ENCODE measurements at places on chromosomes 7 and 10.

DNA sequence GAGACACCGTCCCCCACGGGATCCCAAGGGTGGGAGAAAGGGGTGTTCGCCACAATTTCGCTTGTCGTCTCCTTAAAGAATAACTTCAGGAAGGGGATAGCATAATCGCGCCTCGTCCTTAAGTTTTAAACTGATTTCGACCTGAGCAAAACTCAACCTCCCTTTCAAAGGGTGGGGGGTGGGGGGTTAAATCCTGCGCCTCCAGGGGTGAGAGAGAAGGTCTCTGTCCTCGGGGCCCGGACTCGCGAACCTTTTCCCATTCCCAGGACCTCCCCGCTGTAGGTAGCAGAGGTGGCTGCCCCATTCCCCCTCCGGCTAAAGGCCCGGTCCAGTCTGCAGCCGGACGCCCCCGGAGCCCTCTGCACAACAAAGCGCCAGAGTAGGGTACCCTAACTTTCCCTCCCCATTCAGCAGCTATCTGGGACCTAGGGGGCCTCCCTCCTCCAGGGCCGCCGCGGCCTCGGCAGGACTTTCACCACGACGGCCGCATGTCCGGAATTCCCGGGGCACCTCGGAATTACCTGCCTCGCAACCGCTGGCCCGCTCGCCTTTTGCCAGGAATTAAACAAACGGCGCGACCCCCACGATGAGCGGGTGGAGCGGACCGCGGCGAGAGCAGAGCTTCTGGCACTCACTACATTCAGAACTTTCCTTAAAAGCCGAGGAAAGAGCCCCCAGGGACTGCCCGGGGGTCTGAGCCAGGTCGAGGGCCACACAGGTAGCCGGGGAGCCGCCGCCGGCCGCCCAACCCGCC lies 1.7 kb downstream of the CDK6 start:
- DNase-seq: no peak

DNA sequence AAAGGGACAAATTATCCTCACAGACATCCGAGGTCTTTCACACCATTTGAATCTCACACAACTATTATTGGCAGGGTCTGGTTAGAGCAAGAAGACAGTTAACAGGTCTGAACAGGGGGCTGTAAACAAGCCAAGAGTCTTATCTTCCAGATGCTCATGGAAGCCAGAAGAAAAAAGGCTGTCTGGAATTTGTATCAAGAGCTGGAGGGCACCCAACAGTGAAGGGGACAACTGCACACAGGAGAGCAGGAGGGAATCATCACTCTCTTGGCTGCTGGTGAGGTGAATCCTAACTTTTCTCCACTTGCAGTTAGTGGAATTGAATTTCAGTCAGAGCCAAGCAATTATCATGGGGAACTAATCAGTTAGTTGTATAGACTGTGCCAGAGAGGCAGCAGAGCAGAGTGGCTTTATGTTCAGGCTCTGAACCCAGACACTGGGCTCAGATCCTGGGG lies 880.2 kb upstream of the AUTS2 start:
- no peak for DNase-seq

- DNase-seq: no peak
These were observed 109.9 kb downstream of the SLC25A13 start for GRCh38 chr7:96211954-96212353.

DNA sequence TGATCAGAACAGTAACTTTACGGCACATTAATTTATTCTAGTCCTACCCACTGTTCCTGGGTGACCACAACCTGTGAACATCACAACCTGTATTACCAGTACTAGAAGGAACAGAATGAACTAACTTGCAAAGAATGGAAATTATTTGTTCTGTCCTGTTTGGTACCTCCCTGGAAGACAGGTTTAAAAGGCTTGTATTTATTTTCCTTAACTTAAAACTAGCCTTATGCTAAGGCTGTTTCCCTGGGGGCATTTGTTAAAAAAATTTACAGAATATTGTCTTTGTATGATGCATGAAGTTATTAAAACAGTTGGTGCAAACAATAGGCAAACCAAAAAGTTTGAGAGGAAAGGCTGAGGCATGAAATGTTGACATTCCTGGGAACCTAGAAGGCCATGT lies 132.7 kb downstream of the DNAJC1 start:
- DNase-seq: no peak

DNA sequence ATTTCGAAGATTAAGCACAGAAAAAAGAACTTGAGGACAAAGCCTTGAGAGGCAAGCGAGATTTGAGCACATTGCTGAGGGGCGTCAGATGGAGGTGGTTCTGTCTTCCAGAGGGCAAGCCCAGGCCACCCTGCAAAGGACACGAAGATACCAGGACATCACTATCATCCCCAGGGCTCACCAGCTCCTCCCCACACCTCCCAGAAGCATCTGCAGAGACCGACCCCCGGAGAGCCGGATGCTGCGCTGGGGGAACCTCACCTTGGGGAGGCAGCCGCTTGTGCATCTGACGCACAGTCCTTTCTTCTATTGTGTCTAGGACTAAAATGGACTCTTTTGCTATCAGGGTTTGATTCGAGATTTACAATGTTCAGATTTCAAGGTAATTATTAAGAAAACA lies 259.7 kb downstream of the DNAJB6 start:
- no peak for DNase-seq

DNA sequence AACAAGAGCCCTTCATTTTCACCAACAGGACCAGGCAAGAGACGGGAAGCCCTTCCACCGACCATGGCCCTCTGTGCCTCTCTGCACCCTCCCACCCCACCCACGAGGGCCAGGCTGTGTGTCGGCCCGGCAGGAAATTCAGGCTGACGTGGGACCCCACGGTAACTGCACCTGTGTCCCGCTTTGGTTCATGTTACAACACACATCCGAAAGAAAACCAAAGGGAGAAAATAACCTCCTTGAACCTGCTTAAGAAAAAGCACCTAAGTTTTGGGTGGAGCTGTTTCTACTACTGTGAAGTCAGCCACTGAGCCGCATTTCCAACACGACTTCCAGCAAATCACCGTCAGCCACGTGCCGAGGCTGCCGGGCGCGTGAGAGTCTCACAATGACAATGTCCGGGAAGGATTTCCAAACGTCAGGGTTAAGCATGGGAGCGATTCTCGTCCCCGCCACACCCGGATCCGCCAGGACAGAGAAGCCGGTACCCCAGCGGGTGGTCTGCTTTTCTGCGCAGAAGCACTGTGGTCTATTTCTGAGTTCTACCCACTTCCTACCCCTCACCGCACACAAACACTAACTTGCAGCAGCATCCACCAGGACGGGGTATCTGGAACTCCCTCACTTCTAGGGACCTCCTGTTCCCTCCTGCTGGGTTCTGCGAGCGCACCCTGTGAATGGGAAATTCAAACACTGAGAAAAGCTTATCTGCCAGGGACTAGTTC lies 36.6 kb downstream of the AMZ1 start:
- no peak for DNase-seq

DNA sequence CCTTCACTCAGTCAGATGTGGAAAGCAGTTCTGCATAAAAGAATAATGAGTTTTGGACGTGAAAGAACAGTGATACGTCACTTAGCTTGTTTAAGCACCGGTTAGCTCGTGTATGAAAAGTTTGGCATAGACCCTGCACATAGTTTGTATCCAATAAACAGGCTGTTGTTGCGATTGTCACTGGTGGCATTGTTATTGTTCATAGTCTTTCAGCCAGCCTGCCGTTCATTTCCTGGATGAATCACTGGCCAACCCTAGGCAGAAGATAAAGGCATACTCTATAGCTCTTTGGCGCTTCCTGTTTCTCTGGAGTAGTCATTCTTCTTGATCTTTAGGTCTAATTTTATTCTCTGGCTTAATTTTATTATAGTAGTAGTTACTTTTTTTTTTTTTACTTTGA lies 57.8 kb upstream of the ANKRD30A start:
- DNase-seq: no peak

DNA sequence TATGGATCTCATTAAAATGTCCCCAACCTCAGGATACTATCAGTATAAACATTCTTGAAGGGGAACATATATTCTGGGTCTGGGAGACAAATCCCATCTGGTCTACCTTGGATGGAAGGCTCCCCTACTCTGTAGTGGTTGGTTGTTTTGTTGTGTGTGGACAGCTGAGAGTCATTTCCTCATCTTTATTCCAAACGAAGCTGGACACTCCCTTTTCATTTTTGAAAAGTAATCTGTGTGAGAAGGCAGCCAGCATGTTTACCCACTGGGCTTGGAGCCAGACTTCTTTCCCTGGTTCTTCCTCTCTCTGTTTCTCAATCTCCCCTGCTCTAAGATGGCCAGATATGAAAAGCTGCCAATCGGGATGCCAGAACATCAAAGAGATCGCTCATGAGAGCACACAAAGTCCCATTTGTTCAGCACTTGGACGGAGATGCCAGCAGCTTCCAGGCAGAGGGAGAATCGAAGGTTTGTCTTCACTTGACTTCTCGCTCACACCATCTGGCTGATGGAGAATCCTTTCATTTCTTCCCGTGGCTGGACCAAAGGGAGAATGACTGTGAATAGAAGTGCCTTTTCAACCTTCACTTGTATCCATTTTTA lies 108.1 kb upstream of the AGR3 start:
- no peak for DNase-seq

DNA sequence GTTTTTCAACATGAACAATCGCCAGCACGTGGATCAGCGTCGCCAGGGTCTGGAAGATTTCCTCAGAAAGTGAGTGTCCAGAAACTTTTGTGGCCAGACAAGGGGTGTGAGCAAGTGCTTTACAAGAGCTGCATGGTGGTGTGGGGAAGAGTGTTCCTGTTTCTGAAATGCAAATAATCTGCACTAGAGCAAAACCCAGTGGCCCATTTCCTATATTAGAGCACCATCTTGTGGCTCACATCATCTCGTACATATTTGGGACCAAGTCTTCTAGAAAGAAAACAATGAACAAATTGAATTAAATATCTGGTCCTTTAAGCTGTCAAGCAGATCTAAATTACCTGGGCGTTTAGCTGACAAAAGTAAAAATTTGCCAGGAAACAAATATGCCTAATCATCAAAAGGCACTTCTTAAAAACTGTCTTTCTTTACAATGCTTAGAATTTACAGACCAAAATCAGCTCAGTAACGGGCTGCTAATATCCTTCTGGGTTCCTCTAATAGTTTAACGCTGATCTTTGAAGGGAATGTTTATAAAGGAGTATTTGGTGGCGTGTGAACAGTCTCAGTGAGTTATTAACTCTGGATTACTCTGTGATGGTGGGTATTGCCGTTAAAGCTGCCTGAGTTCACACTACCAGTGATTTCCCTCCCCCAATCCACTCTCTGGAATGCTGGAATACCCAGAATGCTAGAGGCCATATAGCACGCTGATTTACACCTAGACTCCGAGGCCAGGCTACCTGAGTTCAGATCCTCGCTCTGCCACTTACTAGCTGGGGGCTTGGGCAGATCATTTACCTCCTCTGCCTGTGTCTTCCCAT lies 73.6 kb downstream of the SNX10 start:
- DNase-seq: peak; percentile 25

- no peak for DNase-seq
These were observed 40.5 kb upstream of the MMD2 start for GRCh38 chr7:4999369-4999950.

DNA sequence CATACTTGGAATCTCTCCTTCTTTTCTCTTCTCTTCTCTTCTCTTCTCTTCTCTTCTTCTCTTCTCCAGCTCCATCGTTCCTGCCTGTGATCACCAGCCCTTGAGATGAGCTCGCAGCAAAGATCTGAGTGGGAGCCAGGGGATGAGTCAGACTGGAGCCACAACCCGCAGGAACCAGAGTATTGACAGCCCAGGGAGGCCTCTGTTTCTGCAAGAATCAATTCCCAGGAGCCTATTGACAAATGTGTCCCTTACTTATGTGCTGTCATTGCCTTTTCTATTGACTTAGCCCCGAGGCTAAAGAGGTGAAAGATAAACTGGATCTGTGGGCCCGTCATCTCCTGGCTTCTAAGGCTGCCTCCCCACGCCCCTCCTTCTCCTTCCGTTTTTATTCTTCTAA lies 13.1 kb upstream of the HABP2 start:
- DNase-seq: no peak

DNA sequence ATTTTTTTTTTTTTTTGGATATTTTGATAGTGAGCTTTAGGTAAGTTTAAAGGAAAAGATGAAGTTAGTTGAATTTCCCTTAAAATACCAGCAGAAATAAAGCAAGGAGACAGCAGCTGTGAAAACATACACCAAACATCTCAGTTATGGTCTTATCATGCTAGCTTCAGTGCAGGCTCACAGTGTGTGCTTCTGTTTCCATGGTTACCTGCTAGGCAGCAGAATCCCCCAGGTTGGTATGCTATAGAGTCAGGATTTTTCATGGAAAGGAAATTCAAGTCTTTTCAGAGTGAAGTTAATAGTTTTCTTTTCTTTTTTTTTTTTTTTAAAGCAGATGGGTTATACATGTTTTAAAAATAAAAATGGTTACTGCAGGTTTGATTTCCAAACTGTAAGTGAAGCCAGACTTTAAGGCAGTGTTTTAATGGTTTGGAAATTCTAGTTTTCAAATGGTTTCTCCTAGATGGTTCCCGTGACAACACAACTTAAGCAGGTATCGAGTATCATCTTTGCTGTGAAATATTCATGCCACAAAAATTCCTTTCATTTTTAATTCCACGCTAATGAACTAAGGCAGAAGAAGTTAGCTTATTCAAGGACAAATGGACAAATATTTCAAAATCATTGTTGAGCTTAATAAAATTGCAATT lies 230.9 kb downstream of the BICC1 start:
- DNase-seq: no peak

DNA sequence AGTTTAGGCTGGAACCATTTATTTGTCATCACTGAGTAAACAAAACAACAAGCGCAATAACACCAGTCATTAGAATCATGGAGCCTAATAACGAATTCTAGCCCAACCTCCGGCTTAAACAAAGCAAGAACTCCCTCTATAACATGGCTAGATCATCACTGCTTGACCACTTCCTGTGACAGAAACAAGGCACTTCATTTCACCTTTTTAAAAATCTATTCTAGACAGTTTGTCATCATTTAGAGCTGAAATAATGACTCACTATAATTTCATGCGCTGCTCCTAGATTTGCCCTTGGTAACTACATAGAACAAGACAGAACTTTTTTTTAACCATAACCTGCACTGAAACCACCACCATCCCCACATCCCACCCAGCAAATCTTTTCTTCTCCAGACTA lies 81.3 kb downstream of the OSBPL3 start:
- no peak for DNase-seq

- DNase-seq: no peak
These were observed 13.7 kb upstream of the DLX6 start for GRCh38 chr7:96991546-96992191.

Measured in activated CD4-positive, alpha-beta T cell treated with anti-CD3 and anti-CD28 coated beads for 24 hours (primary cell).